ENCODE measurements at places on chromosomes 5 and 9.

DNA sequence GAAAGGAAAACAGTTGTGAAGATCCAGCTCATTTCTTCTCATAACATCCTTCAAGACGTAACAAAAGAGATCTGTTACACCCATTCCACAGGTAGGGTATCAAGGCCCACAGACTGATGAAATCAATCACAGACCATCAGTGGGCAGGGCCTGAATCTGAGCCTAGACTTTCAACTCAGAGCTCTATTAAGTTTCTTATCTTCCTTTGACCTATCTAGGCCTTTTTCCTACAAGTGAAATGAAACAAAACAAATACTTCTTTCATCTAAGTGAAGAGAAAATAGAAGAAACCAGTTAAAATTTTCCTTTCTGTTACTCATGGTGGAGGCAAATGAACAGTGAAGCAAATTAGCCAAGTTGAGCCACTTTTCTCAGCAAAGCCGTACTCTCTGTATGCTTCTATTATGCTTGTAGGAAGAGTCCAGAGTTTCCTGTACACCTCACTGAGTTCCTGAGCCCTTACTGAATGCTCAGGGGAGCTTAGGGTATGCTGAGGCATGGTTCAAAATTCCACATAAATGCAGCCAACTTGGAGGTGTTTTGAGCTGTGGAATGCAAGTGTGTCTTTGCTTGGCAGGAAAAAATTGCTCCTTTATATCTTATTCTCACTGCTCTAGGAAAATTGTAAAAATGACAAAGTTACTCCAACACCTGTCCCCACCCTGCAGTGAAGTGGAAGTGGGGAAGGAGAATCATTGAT lies 91.9 kb downstream of the FEM1C start:
- no peak for DNase-seq

DNA sequence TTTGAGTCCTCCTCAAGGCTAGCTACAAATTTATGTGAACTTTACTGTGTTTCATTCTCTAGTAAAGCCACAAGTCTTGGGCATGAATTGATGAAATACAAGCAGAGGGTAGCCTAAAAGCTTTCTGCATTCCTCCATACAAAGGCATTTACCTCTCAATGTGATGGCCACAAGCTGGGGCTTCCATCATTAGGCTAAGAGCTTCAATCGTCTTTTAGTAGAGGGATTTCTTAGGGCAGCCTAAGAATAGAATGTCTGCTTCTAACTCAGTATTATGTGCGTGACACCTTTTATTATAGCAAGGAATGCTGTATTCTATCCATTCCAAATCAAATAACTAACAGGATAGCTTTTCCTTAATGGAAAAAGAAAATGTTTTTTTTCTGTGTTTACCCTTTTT lies 3.7 kb downstream of the PLAC8L1 start:
- no peak for DNase-seq

DNA sequence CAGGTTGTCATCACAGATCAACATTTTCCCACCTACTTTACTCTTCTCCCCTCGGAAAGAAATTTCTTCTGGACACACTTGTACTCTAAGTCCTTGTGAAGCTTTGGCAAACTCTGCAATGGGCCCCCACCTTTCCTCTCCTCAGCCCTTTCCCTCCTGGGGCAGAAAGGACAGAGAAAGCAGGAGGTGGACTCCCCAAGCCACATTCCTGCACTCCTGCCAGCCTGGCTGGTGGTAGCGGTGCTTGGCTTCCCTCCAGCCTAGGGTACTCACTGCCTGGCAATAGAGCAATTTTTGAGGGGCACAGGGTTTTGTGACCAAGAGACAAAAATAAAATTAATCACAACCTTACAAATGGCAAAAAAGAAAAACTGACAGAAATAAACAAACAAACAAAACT lies 451.4 kb downstream of the ZSWIM6 start:
- no peak for DNase-seq

DNA sequence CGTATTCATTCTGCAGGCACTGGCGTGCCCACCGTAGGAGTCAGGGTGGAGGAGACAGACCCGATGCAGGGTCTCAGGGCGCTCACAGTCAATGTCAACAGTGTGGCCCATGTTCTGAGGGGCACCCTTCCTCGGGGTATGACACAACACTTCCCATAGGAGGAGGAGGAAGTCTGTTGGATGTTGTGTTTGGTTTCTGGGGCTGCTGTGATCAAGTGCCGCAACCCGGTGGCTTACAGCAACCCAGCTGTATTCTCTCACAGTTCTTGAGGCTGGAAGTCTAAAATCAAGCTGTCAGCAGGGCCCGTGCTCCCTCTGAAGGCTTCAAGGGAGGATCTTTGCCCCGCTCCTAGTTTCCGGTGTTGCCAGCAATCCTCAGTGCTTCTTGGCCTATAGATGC lies 5.6 kb upstream of the HNRNPAB start:
- no peak for DNase-seq

DNA sequence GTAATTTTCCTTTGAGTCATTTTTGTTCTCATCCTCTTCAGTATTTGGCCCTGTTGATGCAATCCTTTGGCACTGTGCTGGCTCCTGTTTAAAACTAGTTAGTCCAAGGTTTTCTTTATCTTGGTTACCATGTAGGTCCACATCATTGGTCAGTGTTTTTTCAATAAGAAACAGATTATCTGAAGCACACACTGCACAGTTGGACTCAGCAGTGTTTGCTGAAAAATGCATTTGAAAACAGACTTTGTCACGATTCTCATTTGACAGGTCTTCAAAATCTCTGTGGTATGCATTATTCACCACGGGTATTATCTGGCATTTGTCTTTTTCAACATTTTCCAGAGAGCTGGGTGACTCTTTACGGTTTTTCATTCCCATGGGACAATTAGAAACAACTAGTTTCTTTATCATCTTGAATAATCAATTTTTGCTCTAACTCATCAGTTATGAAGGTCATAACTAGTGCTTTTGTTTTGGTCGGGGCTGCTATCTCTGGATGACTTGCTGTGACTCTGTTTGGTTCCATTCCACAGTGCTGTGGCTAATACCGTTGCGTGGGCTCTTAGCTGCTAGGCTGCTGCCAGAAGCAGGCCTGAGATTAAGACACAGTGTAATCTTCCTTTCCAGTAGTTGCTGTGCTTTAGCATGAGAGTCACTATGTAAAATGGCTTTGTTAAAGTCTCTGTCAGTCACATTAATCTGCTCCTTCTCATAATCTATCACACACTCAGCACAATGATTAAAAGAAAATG lies 36.2 kb downstream of the NUDT12 start:
- DNase-seq = no peak
